GM06990 (cell line): ENCODE measurements at places on chromosomes 3 and 15.

- no peak for DNase-seq
Measured at GRCh38 chr3:191047930-191048329, 151.1 kb upstream of the OSTN start.

- DNase-seq: no peak
Measured at GRCh38 chr3:37249717-37250116, 75.3 kb upstream of the LRRFIP2 start.

GRCh38 chr3:99620976-99621375 lies 17.4 kb upstream of the COL8A1 start:
- no peak for DNase-seq

GRCh38 chr15:67433495-67434099 lies 87.3 kb upstream of the C15orf61 start:
- no peak for DNase-seq

DNA sequence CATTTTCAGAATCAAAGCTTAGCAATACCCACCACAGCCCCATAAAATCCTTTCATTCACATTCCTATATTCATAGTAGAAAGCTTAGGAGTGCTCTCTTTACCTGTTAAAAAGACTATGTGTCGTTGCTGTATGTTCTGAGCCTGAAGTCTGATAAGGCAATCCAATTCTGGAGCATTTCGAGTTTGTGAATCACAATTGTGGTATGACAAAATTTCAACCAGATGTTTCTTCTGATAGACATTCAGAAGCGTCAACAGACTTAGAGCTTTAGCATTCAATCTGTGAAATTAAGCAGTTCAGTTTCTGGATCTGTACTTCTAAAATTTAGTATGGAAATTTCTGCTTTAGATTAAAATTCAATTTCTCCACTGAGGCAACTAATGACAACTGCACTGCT lies 58.3 kb downstream of the TASOR start:
- no peak for DNase-seq

GRCh38 chr15:36373550-36373949 lies 205.9 kb upstream of the CDIN1 start:
- DNase-seq: no peak
